ENCODE measurements at places on chromosomes 1 and 21.

- DNase-seq = no peak
Measured at GRCh38 chr1:70017770-70018169, 187.6 kb downstream of the LRRC40 start.

DNA sequence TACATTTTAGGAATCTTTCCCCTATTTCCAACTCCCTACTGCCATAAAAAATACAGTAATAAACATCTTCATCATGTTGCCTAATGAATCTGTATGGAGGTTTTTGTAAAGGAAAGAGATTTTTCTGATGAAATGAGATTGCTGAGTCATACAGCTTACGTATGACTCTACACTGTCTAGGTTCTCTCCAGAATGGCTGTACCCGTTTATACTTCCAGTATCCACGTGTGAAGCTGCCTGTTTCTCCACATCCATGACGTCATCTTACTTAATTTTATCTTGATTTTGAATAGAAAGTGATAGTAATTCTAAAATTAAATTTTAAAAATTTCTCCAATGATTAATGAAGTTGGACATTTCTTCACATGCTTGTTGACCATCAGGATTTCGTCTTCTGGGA, 103.7 kb downstream of the COQ8A start:
- DNase-seq = no peak

GRCh38 chr1:19825298-19825697, 10.2 kb upstream of the RNF186 start:
- DNase-seq = no peak

- no peak for DNase-seq
Measured at GRCh38 chr1:24415910-24416665, 486 bp downstream of the NIPAL3 start.

- DNase-seq = no peak
Measured at GRCh38 chr1:79090985-79091384, 84.5 kb upstream of the ADGRL4 start.

GRCh38 chr1:153532181-153532580, 3.6 kb downstream of the S100A6 start:
- DNase-seq = no peak

GRCh38 chr1:177200290-177200689, 29.5 kb downstream of the BRINP2 start:
- DNase-seq = no peak

GRCh38 chr1:160399544-160400222, 681 bp upstream of the VANGL2 start:
- DNase-seq = no peak

GRCh38 chr1:28297826-28298225, 31.0 kb upstream of the MED18 start:
- no peak for DNase-seq
